Activated effector memory CD4-positive, alpha-beta T cell treated with Interleukin-2 at 50 U/mL for 16 hours (primary cell): ENCODE measurements at places on chromosomes 3 and 15.

GRCh38 chr15:71777216-71777943 lies 33.0 kb upstream of the NR2E3 start:
- DNase-seq: no peak

DNA sequence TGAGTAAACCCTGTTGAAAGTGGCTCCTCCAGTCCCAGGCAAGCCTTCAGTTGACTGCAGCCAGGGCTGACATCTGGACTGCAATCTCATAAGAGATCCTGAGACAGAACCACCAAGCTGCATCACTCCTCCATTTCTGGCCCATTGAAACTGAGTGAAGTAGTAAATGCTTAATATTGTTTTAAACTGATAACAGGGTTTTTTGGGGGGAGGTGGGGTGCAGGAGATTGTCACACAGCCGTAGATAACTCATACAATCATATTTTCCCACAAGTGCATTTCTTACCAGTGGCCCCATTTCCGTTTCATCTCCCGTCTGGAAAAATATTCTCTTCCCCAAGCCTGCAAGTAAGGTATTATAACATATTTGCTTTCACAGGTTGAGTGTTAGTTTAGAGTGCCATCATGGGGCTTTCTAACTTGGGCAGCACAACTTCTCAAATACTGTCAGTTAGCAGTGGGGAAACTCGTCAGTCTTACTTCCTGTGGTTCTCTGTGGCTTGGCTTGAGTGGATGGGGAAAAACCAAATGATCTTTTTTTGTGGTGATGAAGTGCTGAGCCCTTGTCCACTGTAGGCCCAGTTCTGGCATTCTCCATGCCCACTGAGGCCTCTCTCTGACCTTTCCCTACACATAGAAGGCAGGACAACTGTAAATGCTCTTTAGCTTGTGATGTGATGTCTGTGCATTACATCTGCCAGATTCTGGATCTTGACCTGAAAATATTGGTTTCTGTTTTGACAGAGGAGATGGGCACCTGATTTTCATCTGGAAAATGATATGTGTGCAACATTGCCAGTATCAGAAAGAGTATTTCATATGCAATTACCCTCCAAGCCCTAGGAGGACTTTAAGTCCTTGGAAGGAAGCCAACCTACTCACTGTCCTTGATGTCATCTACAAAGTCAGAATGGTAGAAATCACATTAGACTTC lies 90.1 kb upstream of the BHLHE40 start:
- no peak for DNase-seq

- DNase-seq: no peak
Observed at GRCh38 chr15:63371297-63371918, 10.2 kb downstream of the CA12 start.

DNA sequence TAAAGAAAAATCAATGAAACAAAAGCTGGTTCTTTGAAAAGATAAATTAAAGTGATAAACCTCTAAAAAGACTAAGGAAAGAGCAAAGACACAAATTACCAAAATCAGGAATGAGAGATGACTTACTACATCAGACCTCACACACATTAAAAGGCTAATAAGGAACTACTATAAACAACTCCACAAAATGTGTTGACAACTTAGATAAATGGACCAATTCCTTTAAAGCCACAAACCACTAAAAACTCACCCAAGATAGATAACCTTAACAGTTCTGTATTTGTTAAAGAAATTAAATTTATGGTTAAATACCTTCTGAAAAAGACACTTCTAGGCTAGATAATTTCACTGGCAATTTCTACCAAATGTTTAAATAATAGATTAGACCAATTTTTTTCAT lies 170.4 kb downstream of the SMAD6 start:
- no peak for DNase-seq

DNA sequence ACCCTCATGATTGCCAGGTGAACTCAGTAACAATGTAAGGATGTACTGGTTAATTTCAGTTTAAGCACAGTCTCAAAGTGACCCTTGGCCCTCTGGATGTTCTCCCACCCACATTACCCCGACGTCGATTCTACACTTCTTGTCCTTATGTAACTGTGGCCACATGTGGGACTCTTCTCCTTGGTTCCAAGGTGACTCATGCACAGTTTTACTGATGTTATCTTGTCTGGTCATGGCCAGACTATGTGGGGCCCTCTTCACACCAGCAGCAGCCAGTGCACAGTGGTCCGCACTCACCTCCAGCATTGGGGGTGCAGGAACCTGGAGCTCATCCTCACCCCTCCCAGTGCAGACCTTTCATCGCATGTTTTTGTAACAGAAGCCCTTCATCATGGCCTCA lies 519.4 kb downstream of the OCA2 start:
- DNase-seq: no peak

DNA sequence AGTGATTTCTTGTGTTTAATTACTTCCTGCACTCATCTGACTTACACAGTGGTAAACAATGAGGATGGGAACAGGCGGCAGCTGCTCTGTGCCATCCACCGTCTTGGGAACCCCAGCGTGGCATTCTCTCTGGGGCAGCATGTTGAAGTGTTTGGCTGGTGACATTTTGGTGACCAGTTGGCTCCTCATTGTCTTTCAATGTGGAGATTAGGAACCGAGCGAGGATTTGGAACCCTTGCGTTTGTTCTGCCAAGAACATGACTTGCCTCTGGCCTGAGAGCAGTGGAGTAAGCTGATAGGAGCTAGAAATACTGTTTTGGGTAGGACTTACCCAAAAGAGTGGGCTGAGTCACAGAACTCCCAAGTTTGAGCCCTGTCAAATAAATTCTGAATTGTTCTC lies 88.8 kb downstream of the IGF1R start:
- no peak for DNase-seq

DNA sequence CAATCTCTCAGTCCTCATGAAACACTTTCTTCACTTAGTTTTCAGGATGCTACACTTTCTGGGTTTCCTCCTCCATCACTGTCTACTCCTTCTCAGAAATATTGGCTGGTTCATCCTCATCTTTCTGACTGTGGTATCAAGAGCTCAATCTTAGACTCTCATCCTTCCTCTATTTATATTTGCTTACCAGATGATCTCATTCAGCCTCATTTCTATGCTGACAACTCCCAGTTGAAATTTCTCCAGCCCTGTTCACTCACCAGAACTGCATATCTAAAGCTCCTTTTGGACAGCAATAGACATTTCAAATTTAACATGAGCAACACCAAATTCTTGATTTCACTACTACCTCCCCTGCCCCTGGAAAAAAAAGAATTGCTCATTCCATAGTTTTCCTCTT lies 48.0 kb upstream of the FBN1 start:
- DNase-seq: no peak

DNA sequence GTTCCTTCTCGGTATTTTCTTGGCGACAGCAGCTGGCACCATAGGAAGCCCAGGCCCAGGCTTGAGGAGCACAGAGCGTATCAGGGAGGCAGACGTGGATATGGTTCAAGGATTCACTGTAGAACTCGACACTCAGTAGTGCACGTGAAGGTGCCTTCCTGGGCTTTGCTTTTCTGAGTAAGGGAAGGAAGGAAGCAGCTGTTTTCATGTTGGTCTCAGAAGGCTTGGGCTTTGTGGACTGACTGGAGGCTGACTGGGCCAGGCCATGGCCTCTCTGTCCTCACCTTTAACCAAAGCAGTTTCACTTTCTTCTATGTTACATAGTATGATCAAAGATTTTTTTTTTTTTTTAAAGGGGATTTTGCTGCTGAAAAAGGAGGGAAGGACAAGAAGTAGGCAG lies 6.9 kb upstream of the GHRL start:
- DNase-seq: no peak

- no peak for DNase-seq
Observed at GRCh38 chr3:184260724-184261269, 556 bp downstream of the CAMK2N2 start.

DNA sequence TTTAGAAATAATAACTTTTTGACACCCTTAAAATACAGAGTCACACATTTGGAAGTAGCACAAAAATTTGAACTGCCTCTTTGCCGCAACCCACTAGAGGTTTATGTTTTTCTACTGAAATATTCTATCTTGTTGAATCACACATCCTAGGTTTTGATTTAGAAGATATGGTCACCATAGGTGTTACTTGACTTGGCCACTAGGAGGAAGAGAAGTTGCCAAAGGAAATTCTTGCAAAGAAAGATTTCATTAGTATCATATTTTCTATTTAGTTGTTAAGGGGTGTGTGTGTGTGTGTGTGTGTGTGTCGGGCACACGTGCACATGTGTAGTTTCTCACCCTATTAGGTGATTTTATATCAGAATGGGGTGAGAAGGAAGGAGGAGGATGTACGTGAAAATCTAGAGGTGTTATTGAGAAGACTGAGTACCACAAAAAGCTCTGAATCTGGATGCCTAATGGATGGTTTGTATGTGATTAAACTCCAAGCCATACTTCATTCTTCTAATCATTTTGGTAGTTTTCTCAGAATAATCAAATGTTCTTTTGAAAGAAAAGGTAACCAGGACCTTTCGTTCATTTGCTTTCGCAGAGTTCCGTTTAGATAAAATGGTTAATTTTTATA lies 31.5 kb downstream of the ZFAND6 start:
- no peak for DNase-seq

GRCh38 chr3:24100696-24101402 lies 155.8 kb downstream of the NR1D2 start:
- DNase-seq: no peak

DNA sequence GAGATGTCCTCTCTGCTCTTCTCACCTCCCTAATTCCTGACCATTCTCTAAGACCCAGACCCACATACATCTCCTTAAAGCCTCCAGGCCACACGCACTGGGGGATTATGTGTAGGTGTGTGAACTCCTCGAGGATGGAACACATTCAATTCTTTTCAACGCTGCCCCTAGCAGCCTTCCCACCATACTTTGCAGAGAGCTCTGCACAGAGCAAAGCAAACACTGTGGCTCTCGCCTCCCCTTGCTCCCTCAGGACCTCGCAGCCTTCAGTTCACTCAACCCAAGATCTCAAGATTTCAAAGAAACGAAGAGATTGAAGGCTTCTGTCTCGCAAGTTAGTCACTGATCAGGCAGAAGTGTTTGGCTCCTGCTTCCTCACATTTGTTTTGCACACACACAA lies 6.0 kb downstream of the ACTC1 start:
- DNase-seq: no peak

- no peak for DNase-seq
Observed at GRCh38 chr15:47888385-47889100, 171.2 kb downstream of the SEMA6D start.
